ENCODE measurements at places on chromosomes 12 and 14. TPM values are rescaled to one million over a fixed set of nuclear protein-coding genes. Genes with fewer than 3 reads are reported as not detected.

PHETA1 gene
- total RNA-seq = 1.3 TPM

GRCh38 chr12:110254971-110255540 is 26.0 kb upstream of the ATP2A2 start:
- DNase-seq = no peak

DNA sequence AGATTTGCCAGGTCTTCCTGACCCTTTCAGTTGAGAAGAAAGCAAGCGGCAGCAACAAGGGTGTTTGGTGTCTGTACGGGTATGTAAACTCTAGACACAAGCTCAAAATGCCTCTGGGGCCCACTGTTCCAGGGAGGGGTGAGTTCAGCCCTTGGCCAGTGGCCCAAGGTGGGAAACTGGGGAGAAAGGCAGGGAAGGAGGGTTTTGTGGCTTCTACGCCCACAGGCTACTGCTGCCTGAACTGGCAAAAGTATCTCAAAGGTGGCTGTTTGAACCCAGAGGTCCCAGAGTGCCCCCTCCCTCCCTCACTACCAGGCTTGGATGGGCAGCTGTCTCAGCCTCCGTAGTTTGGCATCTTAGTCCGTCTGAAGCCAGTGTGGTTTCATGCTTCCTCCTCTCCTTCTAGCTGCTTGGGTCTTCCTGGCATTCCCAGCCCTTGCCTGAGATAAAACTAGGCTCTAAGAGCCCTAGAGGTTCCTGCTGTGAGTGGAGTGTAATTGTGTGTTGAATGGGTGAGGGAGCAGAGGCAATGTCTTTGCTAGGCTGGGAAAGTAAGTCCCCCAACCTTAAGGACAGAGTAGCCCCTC is 5.5 kb downstream of the HOXC5 start:
- no peak for DNase-seq

GRCh38 chr14:102295270-102295669 is 9.7 kb downstream of the MOK start:
- DNase-seq = no peak

GRCh38 chr14:54711812-54712464 is 145.0 kb downstream of the SAMD4A start:
- DNase-seq = no peak

DNA sequence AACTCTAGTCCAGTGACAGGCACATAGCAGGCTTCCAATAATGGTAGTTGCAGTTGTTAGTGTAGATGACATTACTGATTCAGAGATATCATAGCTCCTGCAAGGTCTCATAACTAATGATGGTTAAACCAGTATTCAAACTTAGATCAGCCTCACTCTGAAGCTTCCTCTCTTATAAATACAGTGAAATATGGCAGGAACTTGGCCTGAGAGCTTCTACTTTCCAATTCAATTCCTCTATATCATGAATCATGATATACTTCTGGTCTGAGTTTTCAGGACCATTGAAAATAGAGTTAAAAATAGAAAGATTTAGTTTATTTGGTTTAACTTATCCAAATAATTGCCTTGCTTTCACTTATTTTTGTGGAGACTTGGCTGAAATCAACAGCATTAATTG is 167.5 kb upstream of the NOVA1 start:
- DNase-seq = no peak

Data from activated CD4-positive, alpha-beta T cell treated with anti-CD3 and anti-CD28 coated beads for 36 hours (primary cell).